ENCODE measurements at places on chromosomes 12 and 14. TPM values are rescaled to one million over a fixed set of nuclear protein-coding genes. Genes with fewer than 3 reads are reported as not detected.

The P2RX2 gene
- total RNA-seq: not detected

The CORO1C gene
- 123 TPM for total RNA-seq

The OVCH1 gene
- not detected for total RNA-seq

The SRGAP1 gene
- total RNA-seq: 6.0 TPM

The HSPA2 gene
- total RNA-seq: 7.3 TPM

The ARF6 gene
- total RNA-seq: 115 TPM

The CLEC12A gene
- not detected for total RNA-seq

The RFX4 gene
- total RNA-seq: not detected

The HOXC4 gene
- total RNA-seq: not detected

The CNTN1 gene
- total RNA-seq: 33.2 TPM

The ARF3 gene
- total RNA-seq: 95.4 TPM

The NKX2-1 gene
- total RNA-seq: 9.1 TPM

The RD3L gene
- total RNA-seq: not detected

The TCL1A gene
- total RNA-seq: not detected

Measured in airway epithelial cell (primary cell).